Erythroblast (primary cell): ENCODE measurements at places on chromosomes 16 and 17.

GRCh38 chr17:237406-237955 lies 56.0 kb upstream of the DOC2B start:
- DNase-seq: no peak

DNA sequence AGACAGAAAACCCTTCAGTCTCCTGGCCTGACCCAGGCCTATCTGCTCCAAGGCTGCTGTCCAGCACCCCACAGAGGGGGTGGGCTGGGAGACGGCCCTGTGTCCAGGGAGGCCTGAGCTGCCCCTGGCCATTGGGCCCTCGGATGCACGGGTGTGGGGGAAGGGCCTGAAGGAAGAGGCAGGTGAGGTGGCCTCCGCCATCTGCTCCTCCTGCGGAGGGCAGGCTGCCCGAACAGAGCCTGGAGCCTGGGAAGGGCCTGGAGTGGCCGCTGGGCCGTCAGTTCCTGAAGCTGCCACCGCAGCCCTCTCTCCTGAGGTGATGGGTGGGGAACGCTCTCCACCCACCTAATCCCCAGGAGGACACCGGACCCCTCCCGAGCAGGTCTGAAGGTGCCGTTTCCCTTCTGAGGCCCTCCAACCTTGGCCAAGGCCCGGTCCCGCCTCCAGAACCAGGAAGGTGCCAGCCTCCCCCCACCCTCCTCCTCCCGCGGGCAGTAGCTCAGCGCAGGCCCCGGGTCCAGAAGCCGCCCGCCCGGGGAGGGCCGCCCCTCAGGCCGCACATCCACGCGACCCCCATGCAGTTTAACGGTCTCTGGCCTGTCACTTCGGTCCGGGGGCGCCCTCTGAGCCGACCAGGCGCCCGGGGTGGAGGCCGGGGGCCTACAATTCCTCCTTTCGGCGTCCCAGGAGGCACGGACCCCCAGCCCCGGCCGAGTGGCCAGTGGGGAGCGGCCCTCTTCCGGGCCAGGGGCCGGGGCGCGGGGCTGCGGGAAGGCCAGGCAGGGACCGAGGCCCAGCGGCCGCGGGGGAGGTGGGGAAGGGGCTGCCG lies 835 bp downstream of the FBXL16 start:
- DNase-seq: no peak

DNA sequence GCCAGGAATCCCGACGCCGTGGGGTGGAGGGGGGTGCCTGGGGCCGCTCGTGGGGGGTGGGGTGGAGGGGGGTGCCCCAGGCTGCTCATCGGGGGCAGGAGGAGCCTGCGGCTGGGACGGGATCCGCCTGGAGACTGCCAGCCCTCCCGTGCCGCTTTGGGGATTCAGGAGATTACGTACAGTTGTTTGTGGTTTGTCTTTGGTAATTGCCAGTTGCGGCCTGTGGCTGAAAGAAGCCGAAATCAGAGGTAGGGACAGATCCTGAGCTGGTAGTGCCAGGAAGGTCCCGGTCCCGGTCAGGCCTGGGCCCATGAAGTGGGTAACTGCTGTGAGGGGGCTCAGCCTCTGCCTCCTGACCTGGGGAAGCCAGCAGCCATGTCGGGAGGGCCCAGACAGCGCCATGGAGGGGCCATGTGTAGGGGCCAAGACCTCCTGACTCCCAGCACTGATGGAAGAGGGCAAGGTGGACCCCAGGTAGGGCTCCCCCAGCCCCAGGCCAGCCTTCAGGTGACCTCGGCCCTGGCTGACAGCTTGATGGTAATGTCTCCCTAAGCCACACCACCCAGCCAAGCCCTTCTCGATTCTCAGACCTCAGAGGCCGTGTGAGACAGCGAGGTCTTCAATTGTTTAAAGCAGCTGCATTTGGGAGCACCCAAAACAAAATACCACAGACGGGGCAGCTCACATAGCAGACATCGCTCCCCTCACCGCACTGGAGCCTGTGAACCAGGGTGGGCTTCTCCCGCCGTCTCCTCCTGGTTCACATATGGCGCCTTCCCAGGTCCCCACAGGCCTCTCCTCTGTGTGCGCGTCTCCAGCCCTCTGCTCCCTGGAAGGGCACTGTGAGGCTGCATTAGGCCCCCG lies 34.9 kb upstream of the SSTR5 start:
- no peak for DNase-seq

GRCh38 chr17:57108671-57109392 lies 23.8 kb downstream of the AKAP1 start:
- DNase-seq: peak; percentile 17

GRCh38 chr17:49616601-49617131 lies 41.0 kb downstream of the NXPH3 start:
- no peak for DNase-seq
